Kidney capillary endothelial cell (primary cell): ENCODE measurements at places on chromosomes 16 and 17.

GRCh38 chr17:19996502-19996901 lies 12.7 kb upstream of the SPECC1 start:
- DNase-seq: no peak

- no peak for DNase-seq
Observed at GRCh38 chr17:32156656-32157055, 14.4 kb downstream of the RHOT1 start.

DNA sequence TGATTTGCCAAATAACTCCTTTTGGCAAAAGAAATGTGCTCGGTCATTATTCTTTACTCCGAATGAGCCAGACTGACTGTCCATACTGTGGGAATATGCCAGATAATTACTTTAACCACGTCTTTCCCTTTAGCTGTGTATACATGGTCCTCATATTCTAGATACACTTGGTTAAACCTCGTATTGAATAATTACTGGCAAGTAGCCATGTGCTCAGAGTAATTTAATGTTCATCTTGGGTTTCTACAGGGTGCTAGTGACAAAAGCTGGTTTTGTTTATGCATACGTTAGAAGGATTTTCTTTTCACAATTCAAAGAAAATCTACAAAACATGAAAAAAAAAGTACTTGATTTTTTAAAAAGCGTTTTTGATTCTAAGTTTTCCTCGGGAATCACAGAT lies 540.3 kb downstream of the KCNJ2 start:
- no peak for DNase-seq

- peak; percentile 69 for DNase-seq
Observed at GRCh38 chr17:1122533-1123392, 57.0 kb downstream of the ABR start.

- DNase-seq: no peak
Observed at GRCh38 chr17:54736573-54736972, 164.1 kb upstream of the TOM1L1 start.

- DNase-seq: no peak
Observed at GRCh38 chr16:31080035-31080629, 5.9 kb downstream of the ZNF646 start.

DNA sequence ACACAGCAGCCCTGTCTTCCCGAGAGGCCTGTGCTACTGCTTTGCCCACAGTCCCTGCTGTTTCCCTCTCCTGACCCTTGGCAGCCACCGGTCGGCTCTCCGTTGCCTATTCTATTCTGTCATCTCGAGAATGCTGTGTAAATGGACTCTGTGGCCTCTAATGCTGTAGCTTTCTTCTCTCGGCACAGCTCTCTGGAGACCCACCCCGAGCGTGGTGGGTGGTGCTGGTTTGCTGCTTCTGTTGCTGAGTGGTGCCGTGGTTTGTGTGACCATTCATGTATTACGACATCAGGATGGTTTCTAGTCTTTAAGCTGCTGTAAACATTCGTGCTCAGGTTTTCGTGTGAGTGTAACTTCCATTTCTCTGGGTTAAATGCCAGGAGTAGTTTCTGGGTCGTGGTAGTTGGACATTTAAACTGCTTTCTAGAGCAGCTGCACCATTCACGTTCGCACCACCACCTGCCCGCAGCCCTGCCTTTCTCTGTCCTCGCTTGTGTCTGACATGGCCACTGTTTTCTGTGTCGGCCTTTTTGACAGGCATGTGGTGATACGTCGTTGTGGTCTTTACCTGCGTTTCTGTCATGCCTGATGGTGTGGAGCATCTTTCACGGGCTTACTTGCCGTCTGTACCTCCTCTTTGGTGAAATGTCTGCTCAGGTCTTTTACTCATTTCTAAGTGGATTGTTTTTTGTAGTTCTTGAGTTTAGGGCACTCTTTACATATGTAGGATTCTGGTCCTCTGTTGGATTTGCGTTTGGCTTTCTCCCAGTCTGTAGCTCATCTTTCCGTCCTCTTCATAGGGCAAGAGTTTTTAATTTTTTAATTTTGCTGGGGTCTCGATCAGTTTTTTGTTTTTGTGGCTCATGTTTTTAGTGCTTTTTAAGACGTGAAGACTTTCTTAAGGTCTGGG lies 47.7 kb upstream of the ZNF750 start:
- DNase-seq: no peak
